ENCODE measurements at places on chromosomes 7 and 10.

DNA sequence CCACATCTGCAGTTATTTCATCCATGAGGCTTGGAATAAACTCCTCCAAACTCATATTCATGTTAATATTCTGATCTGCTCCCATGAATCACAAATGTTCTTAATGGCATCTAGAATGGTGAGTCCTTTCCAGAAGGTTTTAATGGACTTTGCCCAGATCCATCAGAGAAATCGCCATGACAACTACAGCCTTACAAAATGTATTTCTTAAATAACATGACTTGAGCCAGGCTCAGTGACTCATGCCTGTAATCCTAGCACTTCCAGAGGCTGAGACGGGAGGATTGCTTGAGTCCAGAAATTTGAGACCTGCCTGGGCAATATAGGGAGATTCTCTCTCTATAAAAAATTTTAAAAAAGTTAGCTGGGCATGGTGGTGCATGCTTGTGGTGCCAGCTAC lies 102.1 kb upstream of the TMEM168 start:
- peak; percentile 79 for DNase-seq

GRCh38 chr7:36312064-36312914 lies 77.4 kb upstream of the ANLN start:
- DNase-seq: no peak

GRCh38 chr10:72126184-72126871 lies 38.0 kb upstream of the SPOCK2 start:
- peak; percentile 78 for DNase-seq

GRCh38 chr7:19106241-19107080 lies 11.0 kb downstream of the TWIST1 start:
- peak; percentile 54 for DNase-seq

DNA sequence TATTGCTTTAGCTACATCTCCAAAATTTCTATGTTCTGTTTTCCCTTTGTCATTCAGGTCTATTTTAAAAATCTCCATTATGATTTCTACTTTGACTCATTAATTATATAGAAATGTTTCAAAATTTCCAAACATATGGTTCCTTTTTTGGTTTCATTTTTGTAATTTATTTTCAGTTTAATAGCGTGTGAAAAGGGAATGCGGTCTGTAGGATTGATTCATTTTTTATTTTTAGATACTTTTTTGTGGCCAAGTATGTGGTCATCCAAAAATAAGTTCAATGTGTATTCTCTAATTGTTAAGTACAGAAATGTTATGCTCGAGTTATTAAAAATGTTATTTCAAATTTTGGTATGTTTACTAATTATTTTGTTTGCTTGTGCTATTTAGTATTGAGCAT lies 72.5 kb upstream of the ANKRD1 start:
- peak; percentile 66 for DNase-seq

DNA sequence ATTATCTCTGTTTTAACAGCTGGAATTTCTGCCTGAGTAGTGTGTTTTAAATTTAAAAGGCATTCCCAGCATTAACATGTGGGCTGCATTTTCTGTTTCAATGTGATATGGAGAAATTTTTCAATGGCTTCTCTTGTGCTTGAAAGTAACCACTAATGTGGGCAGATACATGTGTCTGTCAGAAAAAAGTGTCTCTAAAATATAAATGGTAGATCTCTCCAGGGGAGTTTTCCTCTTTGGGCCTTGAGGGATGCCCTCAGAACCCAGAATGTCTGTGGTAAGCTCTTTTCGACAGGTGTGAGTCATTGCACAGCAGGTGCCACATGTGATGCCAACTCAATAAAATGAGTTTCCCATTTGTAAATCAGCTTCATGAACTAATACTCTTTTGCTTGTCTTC lies 221.1 kb downstream of the SEMA3E start:
- DNase-seq: no peak
